Left kidney (tissue), 8 donors: ENCODE measurements at places on chromosomes 13 and 19.

DNA sequence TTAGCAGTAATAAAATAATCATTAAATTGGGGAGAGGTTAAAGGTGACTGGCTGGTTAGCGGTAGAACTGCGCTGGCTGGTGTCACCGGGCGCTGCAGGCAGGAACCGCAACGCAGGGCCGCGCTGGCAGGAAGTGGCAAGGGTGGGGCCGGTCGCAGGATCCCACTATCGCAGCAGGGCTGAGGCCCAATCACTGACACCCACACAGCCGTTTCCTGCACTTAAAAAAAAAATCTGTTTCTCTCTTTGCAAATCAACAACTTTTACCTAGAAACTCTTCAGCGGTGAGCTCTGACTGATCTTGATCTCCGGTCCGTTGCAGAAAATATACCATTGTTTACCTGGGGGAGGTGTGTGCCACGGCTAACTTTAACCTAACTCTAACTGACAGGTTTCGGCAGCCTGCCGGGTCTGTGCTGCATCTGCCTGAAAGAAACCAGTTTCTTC lies 46.9 kb downstream of the KLF2 start:
- DNase-seq = no peak

GRCh38 chr13:91825516-91825915 lies 427.1 kb downstream of the GPC5 start:
- DNase-seq = no peak

DNA sequence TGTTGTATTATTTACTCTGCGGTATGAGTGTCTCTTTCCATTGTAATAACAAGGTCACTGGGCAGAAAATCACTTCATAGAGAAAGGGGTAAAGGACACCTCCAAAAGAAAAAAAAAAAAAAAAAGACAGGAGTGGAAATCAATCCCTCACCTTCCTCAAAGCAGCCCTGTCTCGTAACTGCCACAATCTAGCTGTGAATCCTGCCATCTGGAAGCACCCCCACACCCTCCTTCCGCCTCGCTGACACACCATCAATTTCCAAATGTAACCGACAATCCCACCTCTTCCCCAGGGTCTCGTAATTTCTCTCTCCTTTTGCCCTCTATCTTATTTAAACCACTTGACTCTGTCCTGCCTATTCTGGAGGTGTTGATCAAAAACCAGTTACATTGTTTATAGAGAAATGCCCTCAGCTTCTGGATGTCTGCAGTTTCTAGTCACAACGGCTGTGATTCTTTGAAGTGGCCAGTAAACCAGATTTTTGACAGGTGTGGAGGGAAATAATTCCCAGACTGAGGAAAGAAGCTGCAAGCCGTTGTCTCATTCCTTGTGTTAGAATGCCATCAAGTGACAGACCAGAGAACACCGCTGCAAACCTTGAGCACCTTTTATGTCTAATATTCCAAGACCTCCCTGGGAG lies 9.1 kb upstream of the POP4 start:
- DNase-seq = peak; percentile 65

DNA sequence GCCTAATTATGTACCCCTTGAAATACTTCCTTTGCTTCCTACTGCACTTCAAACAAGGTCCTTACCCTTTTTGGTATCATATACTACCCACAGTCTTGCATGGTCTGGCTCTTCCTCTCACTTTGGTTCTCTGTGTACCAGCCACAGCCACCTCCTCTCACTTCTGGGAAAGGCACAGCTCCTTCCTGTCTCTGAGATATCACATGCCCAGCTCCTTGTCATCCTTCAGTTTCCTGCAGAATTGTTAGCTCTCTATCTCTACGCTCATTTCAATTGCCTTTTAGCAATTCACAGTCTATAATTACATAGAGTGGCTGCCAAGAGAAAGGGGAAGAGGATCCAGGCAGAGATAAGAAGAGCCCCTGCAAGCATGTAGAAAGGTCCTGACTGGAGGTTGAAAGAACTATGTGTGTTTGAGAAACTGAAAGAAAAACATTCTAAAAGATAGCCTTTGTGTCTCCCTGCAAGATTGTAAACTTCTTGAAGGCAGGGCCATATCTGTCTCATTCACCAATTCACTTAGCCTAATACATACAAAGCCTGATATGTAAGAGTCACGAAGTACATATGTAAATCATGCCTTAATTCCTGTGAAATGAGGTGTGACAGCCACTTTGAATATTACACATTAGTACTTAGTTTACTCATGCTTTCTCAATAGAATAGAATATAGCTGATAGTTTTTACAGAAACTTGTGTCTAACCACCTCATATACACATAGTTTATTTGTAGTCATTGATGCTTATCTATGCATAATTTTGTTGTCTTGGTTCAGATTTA lies 933.1 kb downstream of the DIAPH3 start:
- DNase-seq = no peak

- DNase-seq = peak; percentile 81
Observed at GRCh38 chr19:1028062-1028926, 1.9 kb downstream of the CNN2 start.

DNA sequence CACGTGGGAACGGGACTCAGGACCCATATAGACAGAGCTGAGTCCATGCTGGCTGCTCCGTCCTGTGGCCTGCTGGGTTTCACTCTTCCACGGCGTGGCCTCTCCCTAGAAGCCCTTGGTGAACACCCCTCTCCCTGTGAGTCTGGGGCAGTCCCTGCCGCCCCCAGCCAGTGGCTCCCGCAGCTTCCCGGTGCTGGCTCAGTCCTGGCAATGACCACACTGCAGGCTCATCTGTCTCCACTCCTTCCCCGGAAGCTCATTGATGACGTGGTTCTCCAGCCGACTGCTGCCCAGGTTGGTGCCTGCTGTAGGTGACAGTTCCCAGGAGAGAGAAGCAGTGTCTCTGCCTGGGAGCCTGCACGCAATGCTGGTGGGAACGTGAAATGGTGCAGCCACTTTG lies 2.1 kb upstream of the TEX29 start:
- no peak for DNase-seq

DNA sequence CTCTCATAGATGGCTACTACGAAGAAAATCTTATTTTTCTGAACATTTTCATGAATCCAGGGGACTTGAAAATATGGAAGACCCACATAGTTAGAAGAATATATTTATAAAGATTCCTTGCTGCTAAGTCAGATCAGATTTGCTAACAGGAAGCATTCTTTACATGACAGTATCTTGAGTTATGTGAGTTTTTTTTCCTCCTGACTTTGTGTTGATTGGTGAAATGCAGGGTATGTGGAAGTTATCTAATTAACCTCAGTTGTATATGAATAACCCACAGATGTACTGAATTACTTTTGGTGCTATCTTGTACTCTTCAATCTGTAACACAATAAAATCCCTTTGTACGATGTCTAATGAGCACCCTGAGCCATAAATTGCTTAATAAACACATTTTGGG lies 53.8 kb downstream of the ESD start:
- DNase-seq = no peak

GRCh38 chr19:28324275-28325060 lies 888.5 kb downstream of the UQCRFS1 start:
- no peak for DNase-seq

DNA sequence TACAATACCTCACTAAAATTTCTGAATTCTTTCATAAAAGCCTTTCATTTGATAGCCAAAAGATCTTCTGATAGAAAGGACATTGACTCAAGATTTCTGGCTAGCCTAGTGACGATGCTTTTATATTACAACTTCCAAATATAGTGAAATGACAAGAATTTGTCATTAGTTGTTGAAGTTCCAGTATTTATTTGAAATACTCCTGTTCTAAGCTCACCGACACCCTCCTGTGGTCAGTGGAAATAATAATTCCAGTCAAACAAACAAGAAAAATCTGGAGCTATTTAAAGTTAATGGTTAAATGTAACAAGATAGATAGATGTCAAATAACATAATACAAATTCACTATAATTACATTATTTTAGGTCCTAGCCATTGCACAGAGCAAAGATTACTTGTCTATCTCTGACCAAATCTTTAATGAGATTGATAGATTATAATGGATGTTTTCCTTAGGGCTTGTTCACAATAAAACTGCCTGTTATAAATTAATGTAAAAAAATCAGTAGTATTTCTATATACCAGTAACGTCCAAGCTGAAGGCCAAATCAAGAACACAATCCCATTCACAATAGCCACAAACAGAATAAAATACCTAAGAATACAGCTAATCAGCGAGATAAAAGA lies 195.5 kb downstream of the RGCC start:
- peak; percentile 53 for DNase-seq

DNA sequence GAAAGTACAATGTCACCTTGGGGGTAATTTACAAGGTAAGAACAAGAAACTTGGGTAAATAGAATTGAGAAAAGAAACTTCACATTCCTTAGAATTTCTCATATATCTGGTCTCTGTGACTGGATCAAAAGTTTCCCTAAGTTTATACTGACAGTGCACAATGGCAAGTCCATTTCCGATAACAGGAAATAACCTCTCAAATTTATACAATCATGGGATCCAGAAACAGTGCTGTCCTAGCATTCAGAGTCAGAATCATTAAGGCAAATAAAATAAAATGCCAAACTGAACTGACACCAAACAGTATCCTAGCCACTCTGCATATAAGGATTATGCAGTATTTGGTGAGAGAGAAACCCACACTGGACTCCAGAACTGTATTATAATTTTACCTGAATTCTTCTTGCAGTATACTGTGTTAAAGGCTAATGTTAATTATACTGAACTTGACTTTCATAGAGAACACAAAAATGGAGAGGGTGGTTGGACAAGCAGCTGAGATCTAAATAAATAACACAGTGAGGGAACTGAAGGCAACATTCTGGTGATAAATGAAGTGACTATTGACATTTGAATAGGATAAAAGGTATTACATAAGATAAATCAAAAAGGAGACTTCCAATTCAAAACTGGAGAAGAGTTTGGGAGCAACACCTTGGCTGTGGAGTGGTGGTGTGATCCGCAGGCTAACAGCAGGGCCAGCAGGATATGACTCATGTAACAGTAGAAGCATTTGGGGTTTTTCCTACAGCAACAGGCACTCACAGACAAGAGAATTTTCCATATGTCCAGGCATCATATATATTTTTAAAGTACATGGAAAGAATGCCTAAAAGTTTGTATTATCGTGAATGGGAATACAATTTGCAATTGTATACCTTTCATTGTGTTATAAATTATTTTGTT lies 932.5 kb upstream of the MIR17HG start:
- DNase-seq = no peak

DNA sequence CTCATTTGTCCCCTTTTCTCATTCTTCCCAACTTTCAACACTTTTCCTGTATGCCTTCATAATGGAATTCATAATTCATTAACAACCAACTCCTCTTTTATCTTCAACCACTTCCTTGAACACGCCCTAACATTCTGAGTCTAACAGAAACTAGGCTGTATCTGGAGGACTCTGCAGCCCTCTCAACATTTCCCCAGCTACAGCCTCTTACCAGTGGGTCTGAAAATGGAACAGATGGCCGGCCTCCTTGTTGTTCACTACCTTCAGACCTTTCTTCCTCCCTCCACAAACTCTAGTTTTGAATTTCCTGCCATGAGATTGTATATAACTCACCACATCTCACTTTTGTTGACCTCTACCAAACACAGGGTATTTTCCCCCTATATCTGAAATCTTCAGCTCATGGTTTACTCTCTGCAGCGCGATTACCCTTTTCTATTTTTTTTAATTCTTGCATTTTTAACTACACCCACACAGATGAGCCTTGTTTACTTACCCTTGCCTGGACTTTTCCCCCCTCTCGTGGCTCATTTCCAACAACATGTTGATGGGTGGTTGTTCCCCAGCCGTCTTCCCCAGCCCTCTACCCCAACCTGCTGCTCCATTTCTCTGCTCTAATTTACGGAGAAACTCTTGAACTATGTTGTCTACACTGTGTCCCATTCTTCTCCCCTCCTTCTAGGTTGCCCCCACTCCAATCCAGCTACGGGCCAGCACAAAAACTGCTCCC lies 846 bp downstream of the ZNF790 start:
- DNase-seq = peak; percentile 26

GRCh38 chr19:38453596-38453995 lies 20.1 kb downstream of the RYR1 start:
- no peak for DNase-seq
